ENCODE measurements at places on chromosomes 12 and 14.

- DNase-seq = no peak
Observed at GRCh38 chr14:77478796-77479195, 19.8 kb downstream of the ISM2 start.

GRCh38 chr12:69068448-69068847 is 135.5 kb upstream of the CPM start:
- DNase-seq = no peak

GRCh38 chr12:44287545-44287944 is 451.7 kb downstream of the TMEM117 start:
- DNase-seq = no peak

DNA sequence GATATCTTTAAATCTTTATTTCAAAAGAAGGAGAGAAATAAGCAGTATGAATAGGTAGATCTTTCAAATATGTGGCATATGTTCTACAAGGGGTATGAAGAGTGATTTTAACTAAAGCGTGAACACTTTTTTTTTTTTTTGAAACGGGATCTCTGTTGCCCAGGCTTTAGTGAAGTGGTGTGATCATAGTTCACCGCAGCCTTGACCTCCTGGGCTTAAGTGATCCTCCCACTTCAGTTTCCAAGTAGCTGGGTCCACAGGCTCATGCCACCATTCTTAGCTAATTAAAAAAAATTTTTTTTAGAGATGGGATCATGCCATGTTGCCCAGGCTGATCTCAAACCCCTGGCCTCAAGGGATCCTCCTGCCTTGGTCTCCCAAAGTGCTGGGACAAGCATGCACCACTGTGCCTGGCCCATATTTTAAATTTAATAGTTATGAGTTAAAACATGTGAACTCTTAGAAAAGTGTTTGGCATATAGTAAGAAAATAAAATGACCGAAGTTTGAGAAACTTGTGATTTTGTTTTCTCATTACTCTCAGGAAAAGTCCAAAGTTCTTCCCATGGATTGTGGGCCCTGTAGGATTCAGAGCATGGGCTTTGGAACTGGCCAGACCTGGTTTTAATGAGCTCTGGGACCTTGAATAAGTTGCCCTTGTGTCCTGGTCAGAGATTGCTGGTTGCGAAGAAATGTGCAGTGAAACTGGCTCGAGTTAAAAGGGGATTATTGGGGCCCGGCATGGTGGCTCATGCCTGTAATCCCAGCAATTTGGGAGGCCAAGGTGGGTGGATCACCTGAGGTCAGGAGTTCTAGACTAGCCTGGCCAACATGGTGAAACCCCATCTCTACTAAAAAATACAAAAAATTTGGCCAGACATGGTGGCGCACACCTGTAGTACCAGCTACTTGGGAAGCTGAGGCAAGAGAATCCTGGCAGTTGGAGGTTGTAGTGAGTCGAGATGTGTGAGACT is 27.0 kb downstream of the SLC17A8 start:
- DNase-seq = no peak

GRCh38 chr12:49658276-49658675 is 34.9 kb downstream of the PRPF40B start:
- no peak for DNase-seq

- no peak for DNase-seq
Observed at GRCh38 chr12:45504316-45505010, 225.0 kb upstream of the ARID2 start.

- no peak for DNase-seq
Observed at GRCh38 chr12:82015623-82016347, 256.6 kb upstream of the PPFIA2 start.

GRCh38 chr14:102786768-102787167 is 9.5 kb downstream of the TRAF3 start:
- DNase-seq = no peak

GRCh38 chr14:36591482-36591881 is 9.1 kb upstream of the NKX2-8 start:
- no peak for DNase-seq

GRCh38 chr12:94326727-94327126 is 132.9 kb downstream of the CEP83 start:
- DNase-seq = peak; percentile 35

- DNase-seq = no peak
Observed at GRCh38 chr12:56884421-56884820, 49.8 kb downstream of the SDR9C7 start.

DNA sequence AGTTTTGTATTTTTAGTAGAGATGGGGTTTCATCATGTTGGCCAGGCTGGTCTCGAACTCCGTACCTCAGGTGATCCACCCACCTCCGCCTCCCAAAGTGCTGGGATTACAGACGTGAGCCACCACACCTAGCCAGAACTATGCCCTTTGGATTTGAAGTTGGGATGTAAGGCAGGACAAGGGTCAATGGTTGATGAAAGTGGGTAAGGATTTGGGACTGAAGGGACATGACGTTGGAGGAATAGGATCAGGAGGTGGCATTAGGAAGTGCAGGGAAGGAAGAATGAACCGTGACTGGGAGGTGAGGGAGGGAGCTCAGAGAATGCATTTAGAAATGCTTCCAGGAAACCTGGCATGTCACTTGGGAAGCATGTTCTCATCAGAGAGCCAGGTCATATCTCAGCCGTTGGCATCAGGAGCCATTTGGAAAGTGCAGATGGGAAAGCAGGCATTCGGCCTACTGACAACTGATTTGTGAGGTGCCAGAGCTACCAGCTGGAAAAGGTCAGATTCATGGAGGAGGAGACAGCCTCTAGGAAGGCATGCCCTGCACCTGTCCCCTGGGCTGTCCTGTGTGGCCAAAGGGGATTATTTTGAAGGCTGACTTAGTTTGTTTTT is 2.2 kb downstream of the CRADD start:
- no peak for DNase-seq

- no peak for DNase-seq
Observed at GRCh38 chr12:130859161-130859560, 12.7 kb upstream of the RAN start.

- no peak for DNase-seq
Observed at GRCh38 chr12:21677622-21678277, 20.1 kb upstream of the LDHB start.

DNA sequence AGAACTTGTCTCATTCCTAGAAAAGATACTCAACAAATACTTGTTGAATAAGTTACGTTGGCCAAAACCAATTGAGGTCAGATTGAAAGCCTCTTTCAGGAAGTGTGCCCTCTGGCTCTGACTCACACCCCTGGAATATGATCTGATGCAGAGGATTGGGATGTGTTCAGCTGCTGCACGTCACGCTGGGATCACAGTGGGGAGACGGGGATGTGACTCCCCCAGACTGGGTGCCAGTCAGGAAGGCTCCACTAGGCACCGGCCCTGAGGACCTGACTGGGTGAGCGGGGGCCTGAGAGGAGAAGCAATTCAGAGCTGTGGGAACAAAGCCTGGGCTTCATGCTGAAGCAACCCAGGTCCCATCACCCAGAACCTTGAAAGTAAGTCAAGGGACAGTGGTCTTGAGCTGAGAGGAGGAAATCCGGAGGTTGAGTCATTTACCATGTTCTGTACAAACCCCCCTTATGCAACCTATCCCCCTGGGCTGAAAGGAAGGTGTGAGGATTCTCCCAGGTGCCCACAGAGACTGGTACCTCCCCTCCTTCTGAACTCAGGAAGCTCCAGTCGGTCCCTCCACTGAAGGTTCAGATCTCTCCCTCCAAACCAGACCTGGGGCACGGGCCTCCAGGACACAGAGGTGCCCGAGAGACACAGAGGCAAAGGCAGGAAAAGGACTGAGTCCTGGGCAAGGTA is 3.9 kb downstream of the CEBPE start:
- no peak for DNase-seq

DNA sequence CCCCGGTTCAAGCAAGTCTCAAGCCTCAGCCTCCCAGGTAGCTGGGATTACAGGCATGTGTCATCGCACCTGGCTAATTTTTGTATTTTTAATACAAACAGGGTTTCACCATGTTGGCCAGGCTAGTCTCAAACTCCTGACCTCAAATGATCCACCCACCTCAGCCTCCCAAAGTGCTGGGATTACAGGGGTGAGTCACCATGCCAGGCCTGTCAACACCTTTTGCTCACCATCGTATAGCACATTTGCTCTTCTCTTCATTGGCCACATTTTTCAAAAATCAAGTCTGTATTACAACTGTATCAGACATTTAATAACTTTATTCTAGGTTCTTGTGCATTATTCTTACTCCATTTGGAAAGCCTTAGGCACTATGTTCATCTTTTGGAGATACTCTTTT is 50.3 kb downstream of the BCAT1 start:
- DNase-seq = no peak

GRCh38 chr12:106018286-106018685 is 120.5 kb downstream of the NUAK1 start:
- no peak for DNase-seq

DNA sequence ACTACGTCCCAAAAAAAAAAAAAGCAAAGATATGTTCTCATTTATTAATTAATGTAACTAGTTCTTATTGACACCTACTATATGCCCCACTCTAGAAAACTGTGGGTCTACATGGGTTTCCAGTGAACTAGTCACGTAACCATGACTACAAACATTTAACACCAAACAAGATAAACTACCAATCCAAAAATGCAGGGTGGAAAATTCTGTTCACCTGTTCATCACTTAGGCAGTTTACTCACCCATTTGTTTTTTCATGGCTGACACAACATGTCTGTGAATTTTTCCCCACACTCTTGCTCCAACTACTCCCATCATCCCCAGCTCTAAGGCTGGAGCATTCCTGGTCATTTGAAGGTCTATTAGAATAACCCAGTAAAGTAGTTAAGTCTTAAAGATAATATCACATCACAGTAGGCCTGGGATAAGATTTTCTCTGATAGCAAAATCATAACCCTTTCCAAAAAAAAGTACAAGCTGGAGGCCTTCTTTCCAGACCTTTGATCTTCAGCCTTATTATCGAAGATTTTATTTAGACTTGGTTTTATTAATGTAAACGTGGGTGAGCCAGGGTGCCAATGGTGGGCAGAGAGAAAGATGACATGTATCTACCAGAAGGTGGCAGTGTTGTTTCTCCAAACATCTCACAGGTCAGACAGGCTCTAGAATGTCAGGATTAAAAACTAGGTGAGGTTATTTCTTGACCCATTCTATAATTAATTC is 61.6 kb upstream of the DAAM1 start:
- no peak for DNase-seq

DNA sequence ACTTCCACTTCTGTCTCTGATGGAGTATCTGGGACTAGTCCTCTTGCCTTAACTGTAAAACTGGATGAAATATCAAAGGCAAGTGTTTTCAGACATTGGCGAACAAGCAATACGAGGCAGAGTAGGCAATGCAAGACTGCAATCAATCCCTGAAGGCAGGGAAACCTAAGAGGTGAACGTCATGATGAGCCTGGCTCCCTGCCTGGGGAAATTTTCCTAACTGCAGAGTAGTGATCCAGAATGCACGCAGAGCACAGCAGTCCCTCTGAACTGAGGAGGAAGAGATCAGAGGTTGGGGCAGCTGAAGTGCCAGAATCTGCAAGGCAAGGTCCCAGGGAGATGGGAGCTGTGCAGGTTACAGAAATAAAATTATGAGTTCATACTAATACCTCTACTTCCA is 18.5 kb downstream of the BHLHE41 start:
- no peak for DNase-seq

DNA sequence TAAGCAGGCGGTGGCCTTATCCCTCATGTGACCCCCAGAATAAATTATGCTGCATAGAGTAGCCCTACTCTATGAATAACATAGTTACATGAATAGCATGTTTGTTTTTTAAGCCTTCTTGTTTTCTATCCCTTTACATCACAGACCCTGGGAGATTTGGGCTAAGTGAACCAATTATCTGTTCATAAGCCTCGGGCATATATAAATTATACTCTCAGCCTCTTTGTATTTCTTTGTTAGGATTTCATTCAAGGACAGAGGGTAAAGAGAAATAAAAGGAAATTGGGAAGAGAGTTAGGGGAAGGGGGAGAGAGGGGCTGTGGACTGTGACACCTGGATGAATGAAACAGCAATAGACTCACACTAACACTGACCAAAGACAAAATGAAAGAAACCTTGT is 35.3 kb upstream of the RTRAF start:
- DNase-seq = no peak

DNA sequence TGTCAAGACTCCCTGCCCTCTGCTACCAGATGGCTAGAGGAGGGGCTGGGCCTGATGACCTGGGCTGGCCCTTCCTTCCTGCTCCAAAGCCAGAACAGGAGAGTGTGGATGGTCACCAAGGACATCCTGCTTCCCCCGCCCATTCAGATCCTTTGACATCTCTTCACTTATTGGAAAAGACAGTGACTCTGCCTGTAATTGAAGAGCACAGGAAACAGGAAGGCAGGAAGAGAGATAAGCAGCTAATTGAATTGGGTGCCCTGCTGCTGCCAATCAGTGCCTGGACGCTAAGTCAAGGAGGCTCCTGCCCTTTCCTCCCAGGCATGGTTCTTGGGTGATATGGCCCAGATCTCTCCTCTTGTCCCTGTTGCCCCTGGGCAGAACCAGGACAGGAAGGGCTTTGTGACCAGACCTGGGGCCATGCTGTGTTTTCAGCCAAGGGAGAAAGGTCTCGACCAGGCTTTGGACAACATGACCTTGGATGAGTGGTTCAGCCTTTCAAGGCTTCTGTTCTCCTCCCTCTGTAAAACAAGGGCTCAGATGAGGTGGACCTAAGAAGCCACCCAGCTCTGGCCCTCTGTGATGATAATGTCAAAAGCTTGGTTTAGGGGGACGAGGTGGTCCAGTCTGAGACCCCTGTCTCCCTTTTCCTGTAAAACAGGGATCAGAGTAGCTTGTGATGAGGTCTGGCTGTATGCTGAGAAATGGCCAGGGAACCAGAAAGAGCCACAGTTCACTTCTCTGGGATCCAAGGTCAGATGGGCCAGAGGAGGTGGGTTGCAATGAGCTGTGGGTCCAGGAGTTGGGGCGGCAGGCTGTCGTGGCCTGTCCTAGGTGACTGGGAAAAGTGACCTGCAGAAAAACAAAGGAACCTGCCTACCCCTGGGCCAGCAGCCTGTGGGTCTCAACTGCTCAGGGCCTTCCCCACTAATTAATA is 38.8 kb downstream of the FAM222A start:
- no peak for DNase-seq
